ENCODE measurements at places on chromosomes 6 and 20.

DNA sequence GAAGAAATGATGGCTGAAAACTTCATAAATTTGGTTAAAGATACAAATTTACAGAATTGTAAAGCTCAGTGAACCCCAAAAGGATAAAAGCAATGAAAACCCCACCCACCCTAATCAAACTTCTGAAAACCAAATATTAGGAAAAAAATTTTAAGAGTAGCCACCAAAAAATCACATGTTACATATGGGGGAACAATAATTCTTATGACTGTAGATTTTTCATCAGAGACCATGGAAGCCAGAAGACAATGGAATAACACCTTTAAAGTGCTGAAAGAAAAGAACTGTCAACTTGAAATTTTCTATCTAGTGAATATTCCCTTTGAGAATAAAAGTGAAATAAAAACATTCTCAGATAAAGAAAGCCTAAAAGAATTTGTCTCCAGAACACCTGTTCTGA, 24.4 kb downstream of the PROCR start:
- no peak for DNase-seq

DNA sequence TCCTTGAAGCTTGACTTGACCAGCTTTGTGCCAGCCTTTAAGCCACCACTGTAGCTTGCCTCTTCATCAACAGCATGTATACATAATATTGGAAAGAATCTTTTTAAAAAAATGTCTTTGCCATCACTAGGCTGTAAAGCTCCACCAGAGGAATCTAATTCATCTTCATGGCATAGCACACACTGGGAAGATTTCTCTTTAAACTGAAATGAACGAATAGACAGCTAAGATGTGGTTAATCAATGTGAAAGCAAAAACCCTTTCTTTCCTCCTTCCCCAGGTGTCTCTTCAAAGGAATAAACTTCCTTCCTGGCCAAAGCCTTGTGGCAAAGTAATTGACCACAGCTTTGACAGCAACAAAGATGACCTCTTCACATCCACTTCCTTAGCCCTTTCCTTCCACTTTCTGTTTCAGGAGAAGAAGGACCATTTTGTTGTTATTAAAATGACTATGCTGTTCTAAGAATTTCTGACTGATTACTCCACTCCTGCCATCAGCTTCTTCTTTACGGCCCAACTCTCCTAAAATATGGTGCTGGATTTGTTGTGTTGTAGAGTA, 428.7 kb upstream of the SOX4 start:
- DNase-seq, result no peak

- DNase-seq, result no peak
Observed at GRCh38 chr6:166803471-166803870, 152.9 kb downstream of the RNASET2 start.

GRCh38 chr6:31719001-31719400, 2.5 kb downstream of the LY6G6C start:
- DNase-seq, result no peak

- DNase-seq, result no peak
Observed at GRCh38 chr20:25071734-25072133, 10.2 kb downstream of the VSX1 start.

DNA sequence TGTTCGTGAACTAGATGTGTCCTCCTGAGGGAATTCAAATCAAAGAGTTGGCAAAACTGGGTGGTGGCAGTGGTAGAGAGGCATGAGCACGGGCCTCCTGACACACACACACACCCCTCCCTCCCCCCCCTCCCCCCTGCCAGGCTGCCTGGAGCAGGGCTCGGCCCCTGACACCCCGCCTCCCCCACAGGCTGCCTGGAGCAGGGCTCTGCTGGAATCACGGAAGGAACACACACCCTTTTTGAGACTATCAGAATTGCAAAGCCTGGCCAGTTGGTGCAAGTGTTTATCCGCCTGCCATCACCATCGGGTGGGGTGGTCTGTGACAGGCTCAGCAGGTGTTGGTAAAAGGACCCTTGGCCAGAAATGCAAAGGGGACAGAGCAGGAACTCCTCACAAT, 59.0 kb downstream of the FAM120B start:
- DNase-seq, result no peak

GRCh38 chr6:3324262-3324942, 65.7 kb downstream of the PSMG4 start:
- DNase-seq, result no peak

DNA sequence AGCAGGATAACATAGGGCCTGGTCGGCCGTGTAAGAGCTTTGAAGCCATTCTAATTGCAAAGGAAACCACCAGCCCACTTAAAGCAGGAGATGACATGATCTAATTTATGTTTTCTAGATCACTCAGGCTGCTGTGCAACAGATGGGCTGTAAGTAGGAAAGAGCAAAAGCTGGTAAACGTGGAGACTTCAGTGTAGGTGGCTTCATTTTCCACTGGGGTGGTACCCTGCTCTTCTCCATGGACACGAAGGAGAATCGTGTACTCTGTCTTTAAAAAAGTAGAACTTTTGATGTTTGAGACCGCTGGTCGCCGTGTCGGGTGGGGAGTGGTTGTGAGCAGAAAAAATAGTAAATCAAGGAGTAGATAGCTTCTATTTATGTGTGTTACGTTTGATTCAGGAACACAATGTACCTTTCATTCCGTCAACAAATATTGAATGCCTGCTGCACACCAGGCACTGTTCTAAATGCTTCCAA, 6.4 kb downstream of the CASS4 start:
- no peak for DNase-seq

DNA sequence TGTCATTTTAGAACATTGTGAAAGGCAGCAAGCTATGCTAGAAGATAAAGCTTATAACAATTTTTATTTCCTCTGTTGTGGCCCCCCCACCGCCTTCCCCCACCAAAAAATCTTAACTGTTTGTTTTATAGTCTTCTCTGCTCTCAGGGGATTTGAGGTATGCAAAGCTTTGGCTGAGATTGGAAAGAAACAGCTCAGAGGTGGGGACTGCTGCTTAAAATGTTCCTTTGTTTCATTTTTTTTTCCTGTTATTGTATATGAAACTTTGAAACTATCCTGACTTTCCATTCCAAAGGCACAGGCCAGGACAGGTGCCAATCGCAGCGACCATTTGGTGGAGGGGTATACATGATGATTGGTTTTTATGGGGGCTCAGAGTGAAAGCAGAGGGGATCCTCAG, 114.7 kb upstream of the PHACTR1 start:
- DNase-seq, result no peak

- no peak for DNase-seq
Observed at GRCh38 chr6:159038914-159039884, 5.6 kb downstream of the TAGAP start.

DNA sequence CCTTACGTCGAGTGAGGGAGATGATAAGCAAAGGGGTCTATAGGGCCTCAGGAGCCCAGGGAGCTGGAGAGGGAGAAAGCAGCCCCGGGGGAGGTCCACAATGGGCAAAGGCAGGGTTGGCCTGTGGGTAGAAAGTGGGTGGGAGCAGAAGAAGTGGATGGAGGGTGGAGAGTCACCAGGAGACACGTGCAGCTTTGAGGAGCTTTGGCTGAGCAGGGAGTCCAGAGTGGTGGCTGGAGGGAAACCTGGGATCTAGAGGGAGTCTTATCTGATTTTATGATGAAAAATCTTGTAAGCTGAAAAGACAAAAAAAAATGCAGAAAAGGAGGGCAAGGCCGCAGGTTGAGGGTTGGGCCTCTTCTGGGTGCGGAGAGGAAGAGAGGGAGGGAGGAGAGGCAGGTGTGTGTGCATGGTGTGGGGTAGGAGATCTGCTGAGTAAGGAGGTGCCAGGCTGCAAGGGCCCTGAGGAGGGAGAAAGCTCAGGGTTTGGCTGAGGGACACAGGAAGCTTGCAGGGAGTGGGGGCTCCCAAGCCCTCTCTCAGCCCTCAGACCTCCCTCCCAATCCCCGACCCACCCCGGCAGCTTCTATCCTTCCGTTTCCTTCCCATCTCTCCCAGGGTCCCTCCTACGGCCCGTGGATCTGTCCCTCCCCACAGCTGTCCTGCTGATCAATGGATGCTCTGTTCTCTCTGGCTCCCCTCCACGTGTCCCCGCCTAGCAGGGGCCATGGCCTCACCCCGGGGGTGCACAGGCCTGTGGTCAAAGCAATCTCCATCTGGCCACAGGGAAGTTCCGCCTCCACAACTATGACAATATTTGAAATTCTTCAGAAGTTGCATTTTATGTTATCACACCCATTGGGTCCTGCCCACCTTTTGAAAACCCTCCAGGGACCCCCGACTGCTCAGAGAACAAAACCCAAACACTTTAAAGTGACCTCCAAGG, 17.1 kb upstream of the BPI start:
- no peak for DNase-seq

DNA sequence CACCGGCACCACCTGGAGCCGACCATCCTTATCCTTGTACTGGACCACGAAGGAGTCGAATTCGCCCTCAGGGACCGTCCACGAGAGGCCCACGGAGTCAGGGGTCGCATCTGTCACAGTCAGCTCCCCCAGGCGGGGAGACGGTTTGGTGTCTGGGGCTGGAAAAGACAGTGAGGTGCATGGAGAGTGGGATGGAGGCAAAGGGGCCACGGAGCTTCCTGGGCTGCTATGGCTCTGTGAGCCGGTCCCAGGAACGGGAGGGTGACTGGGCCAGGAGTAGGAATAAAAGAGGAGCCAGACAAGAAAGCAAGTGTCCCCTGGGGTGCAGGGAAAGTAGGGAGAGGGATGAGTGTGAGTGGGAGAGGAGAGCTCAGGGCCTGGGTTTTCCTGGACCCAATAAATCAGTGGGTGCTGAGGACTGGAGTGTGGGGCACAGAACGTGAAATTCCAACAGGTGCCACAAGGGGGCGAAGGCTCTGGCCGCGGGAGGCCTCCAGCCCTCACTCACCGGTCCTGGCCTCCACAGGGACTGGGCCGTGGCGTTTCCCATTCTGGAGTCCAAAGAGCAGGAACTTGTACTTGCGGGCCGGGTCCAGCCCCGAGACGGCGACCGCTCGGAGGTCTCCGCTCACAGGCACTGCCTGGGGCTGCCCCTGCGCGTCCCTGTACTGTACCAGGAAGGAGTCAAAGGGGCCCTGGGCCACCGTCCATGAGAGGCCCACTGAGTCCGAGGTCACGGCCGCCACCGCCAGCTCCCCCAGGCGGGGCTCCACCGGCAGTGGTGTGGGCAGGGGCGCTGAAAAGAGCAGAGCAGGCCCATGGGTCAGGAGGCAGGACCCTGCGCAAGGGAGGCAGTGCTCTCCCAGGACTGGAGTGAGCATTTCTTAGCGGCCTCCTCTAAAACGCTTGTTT, 9.9 kb downstream of the CYP21A2 start:
- DNase-seq, result no peak

- no peak for DNase-seq
Observed at GRCh38 chr6:160273196-160273595, 14.6 kb upstream of the SLC22A2 start.

DNA sequence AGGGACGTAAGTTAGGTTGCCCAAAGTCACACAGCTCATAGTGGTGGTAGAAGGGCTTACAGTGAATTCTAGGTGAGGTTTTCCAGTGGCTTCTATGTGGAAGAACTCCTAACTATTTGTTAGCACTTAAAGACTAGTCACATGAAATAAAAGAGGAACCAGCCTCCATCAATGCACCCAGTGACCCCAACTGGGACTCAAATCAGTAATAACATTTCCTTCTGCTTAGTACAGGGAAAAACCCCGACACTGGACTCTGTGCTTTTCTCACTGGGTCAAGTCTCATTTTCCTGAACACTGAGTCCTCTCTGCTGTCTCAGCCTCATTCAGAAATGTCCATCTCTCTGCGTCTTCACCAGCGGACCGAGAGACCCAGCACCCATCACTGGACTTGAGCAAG, 89.2 kb downstream of the SLC22A23 start:
- no peak for DNase-seq

Measured in cortex of kidney (tissue), 1 donor.